Epithelial cell of esophagus (primary cell): ENCODE measurements at places on chromosomes 11 and 22.

- DNase-seq = no peak
Observed at GRCh38 chr22:30985561-30986208, 16.6 kb downstream of the TUG1 start.

GRCh38 chr11:16925561-16926065 lies 88.6 kb downstream of the PLEKHA7 start:
- DNase-seq = peak; percentile 37

DNA sequence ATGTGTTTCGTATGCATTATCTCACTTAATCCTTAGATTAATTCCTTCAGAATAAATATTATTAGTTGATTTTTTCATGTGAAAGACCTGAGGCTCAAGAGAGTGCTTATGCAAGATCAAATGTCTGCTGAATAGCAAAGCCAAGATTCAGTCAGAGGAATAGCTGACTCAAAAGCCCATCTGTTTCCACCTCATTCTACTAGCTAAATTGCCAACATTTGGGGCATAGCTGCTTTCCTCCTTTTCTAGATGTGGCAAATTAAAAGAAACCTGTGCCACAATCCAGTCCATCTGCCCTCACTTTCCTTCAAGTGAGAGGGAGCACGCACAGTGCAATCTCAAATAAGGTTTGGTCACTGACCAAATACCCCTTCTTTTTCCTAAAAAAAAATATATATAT lies 121.1 kb downstream of the PAX6 start:
- no peak for DNase-seq

DNA sequence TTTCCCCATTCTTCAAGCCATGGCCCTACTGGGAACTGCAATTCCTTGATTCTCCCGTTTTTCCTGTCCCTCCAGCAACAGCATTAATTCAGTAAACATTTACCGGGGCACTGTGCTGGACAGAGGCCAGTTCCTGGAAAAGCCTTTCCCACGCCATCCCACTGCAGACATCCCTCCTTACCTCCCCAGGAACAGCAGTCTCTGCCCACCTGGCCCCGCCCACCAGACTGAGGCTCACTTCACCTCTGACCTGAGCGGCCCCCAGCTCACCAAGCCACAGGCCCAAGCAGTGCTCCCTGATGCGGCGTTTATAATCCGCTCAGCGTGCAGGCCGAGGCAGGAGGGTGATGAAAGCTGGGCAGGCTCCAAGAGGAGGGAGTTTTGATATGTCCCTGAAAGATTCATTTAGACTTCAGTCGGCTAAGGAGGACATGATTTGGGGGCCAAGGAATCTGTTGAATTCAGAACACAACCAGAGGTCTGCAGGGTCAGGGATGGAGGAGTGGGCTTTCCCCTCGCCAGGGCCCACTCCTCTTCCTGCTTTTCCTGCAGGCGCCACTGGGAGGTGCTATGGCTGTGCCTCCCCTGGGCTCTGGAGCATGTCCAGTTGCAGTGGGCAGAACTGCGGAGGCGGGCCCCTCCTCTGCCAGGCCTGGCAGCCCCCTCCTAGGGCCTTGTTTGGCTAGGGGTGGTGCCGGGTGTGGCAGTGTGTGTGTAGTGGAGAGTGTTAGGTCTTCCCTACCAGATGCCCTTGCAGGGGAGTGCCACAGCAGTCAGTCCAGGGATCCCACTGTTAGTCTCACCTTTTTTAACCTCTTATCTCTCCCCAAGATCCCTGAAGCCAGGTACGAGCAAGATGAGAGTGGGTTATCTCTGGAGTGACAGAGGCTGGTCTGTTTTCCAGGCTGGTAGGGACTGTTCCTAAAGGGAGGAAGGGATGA lies 1.4 kb upstream of the TAGLN start:
- DNase-seq = peak; percentile 29

- DNase-seq = no peak
Observed at GRCh38 chr11:112619106-112619505, 342.1 kb upstream of the NCAM1 start.
